Colonic mucosa (tissue), 4 donors: ENCODE measurements at places on chromosomes 16 and 17. TPM values are rescaled to one million over a fixed set of nuclear protein-coding genes. Genes with fewer than 3 reads are reported as not detected.

Gene MVP
- 427 TPM for total RNA-seq

DNA sequence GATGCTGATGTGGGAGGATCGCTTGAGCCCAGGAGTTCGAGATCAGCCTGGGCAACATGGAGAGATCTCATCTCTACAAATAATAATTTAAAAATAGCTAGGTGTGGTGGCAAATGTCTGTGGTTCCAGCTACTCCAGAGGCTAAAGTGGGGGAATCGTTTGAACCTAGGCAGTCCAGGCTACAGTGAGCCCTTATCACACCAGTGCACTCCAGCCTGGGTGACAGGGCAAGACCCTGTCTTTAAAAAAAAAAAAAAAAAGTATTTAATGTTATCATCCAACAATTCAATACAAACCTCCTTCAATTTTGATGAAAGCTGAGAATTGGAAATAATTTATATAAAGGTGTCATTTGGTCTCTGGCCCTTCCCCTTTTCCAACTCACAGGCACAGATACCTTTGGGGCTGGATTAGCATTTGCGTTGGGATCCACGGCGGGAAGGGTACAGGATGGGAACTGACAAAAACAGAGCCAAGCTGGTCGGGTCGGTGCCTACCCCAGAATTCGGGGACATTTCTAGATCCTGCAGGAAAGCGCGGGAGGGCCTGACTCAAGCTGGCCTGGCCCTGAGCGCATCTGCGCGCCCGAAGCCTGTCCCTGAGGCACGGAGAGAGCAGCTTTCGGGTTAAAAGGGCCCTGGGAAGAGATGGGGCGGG, 860 bp upstream of the DCAF7 start:
- no peaks in the 10 kb centered on the region for H3K27me3 ChIP-seq
- no peaks in the 10 kb centered on the region for H3K36me3 ChIP-seq

Gene LPO
- total RNA-seq, result not detected

GRCh38 chr16:82990155-82990554, 363.4 kb downstream of the CDH13 start:
- H3K27ac ChIP-seq, result no peak overlapping the region
- no peak for DNase-seq
- H3K4me3 ChIP-seq, result no peak overlapping the region
- no peaks in the 10 kb centered on the region for H3K36me3 ChIP-seq
- no peaks in the 10 kb centered on the region for H3K27me3 ChIP-seq
- H3K4me1 ChIP-seq, result no peaks in the 10 kb centered on the region

DNA sequence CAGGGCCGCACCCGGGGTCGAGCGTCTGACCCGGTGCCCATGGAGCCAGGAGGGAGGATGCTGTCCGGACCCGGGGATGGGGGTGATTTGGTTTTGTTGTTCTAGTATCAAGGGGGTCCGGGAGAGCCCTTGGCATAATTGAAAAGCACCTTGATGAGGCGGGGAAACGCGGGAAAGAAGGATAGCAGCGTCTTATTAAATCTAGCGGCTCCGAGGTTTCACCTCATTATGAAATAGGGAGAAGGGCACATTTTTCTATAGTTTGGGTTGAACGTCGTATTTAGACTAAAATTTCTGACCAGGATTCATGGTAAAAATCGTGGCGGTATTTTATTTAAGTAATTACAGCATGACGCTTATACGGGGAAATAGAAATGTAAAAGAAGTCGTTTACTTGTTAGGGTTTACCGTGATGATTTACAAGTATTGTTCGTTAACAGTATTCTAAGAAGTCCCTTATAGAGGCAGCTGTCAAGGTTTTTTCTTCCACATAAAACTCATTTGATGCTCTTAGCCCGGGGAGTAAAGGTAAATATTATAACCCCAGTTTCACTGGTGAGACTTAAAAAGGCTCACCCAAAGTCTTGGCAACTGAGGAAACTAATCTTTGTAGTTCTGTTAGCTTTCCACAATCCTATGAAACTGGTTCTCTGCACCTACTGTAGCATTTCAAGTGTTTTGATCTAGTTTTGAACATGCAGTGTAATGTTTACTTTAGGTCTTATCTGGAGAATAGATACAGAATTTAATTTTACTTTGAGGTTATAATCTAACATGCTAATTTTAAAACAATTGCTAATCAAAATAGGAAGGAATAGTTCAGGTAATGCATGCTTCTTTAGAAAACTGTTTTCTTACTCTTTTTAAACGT, 756 bp downstream of the LUC7L3 start:
- H3K4me3 ChIP-seq, result peak overlapping the region; percentile 95
- peaks cover 17% of the 10 kb centered on the region for H3K4me1 ChIP-seq
- H3K36me3 ChIP-seq, result no peaks in the 10 kb centered on the region
- no peak for DNase-seq
- H3K27me3 ChIP-seq, result no peaks in the 10 kb centered on the region
